ENCODE measurements at places on chromosomes 5 and 9. TPM values are rescaled to one million over a fixed set of nuclear protein-coding genes. Genes with fewer than 3 reads are reported as not detected.

Gene CAVIN4
- 5.9 TPM for total RNA-seq

Gene CCDC187
- total RNA-seq = 0.42 TPM

Gene F12
- total RNA-seq = 1.3 TPM

Gene CENPK
- 1.2 TPM for total RNA-seq

Gene FEM1C
- 18.7 TPM for total RNA-seq

Gene PLAC8L1
- total RNA-seq = not detected

Gene IFNA13
- not detected for total RNA-seq

Gene ELAVL2
- 128 TPM for total RNA-seq

Gene CDKN2A
- total RNA-seq = 9.0 TPM

Gene SPEF2
- 3.7 TPM for total RNA-seq

Data from motor neuron (in vitro differentiated cells).